ENCODE measurements at places on chromosomes 1 and 21.

GRCh38 chr1:112935461-112936111, 20.4 kb downstream of the SLC16A1 start:
- no peak for DNase-seq

GRCh38 chr21:20971296-20971921, 26.8 kb upstream of the NCAM2 start:
- DNase-seq, result peak; percentile 86

- no peak for DNase-seq
Measured at GRCh38 chr1:101859941-101860340, 136.8 kb downstream of the OLFM3 start.

- DNase-seq, result no peak
Measured at GRCh38 chr1:29673669-29674626, 437.6 kb downstream of the PTPRU start.

DNA sequence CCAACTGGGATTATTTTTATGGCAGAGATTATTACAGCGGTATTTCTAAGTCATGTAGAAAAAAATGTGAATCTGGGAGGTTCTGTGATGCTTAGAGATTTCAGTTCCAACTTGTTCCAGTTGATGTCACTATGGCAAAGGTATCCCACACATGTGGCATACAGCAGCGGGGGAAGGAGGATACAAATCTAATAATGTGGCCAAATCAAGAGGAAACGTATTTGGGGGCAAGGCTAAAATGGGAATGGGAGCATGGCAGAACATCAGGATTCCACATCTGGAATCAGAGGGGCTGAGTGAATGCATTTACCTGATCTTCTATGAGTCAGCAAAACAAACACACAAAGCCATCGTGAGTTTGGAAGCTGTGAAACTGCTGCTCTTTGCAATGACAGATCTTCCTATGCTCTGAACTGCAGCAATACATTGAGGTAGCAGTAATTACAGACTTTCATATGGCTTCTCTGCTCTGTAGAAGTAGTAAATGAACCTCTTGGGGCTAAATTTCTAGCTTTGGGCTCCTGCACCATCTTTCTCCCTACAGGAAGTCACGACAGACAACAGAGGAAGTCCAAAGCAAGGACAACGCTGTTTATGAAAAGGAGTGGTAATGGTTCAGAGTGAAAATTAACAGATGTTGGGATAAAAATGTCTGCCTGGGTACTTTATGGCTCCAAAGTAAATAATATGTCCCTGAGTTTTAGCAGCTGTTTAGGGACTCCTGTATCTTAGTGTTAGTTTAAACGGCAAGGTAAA, 55.5 kb downstream of the GABPA start:
- DNase-seq, result peak; percentile 38

- no peak for DNase-seq
Measured at GRCh38 chr1:206742719-206743383, 27.7 kb upstream of the IL19 start.

- no peak for DNase-seq
Measured at GRCh38 chr1:235004840-235005391, 123.7 kb downstream of the TOMM20 start.

DNA sequence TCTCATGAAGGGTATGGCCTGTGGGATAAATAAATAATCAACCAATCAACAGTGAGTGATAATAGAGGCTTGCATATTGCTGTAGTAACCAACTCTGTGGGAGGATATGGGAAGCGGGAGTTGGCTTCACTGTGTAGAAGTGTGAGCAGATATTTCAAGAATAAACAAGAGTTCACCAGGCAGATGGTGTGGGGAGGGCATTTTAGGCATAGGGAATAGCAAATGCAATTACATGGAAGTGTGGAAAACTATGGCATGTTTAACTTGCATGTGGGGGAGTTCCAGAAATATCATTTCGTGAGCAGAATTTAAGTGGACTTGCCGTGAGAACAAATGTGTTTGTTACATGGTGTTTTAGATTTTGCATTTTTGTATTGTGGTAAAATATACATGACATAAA, 95.2 kb downstream of the SPATA46 start:
- DNase-seq, result no peak

GRCh38 chr1:206075786-206076755, 23.1 kb downstream of the RHEX start:
- DNase-seq, result no peak

DNA sequence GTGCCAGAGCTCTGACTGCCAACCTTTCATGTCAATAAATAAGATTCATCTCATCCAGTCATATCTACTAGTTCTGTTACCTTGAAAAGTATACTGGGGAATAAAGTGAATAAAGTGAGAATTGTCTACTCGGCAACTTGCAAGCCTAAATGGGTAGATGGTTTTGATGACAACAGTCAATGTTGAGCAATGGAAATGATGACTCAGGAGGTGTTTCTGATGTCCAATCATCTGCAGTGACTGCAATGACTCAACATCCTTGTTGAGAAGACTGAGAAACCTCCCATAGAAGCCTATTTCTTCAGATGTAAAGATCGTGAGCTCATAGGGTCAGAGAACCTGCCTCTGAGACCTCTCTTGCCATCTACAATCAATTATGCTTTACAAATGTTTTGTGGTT, 276.4 kb downstream of the SPATA17 start:
- no peak for DNase-seq

- no peak for DNase-seq
Measured at GRCh38 chr1:199700551-199700950, 327.0 kb upstream of the NR5A2 start.

GRCh38 chr1:18936814-18937481, 19.5 kb downstream of the IFFO2 start:
- DNase-seq, result no peak

GRCh38 chr1:16294219-16295212, 57.5 kb upstream of the CPLANE2 start:
- DNase-seq, result no peak

DNA sequence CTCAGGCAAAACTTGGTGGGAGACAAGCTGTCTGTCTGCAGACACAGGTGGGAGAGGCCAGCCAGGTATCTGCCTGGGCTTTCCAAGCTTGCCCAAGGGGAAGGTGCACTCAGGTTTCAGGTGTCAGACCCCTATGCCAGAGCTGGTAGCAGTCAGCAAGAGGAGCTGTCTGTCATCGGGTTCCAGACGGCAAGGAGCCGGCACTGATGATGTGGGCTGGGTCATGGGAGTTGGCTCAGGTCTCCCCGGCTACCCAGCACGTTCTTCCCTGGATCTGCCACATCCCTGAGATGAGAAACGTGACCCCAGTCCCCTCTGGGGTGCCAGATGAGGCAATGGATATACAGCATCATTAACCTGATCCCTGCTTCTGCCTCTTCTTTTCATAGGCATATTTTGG, 23.0 kb downstream of the TMCC2 start:
- DNase-seq, result no peak

DNA sequence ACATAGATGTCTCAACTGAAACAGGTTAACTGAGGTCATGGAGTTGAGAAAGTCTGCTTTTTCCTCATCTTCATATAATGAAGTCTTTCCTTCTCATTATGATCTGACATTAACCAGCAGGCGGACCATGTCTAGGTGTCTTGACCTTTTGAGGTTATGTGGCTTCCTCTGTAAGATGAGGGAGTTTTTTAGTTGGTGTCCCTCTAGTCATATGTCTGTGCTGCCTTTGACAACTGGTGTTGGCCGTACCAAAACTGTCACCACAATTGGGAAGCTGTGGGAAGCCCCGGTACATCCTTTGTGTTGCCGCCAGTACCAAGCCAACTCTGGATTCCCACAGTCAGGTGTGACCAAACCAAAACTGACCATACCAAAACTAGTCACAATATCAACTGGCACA, 105.1 kb downstream of the PBX1 start:
- no peak for DNase-seq

DNA sequence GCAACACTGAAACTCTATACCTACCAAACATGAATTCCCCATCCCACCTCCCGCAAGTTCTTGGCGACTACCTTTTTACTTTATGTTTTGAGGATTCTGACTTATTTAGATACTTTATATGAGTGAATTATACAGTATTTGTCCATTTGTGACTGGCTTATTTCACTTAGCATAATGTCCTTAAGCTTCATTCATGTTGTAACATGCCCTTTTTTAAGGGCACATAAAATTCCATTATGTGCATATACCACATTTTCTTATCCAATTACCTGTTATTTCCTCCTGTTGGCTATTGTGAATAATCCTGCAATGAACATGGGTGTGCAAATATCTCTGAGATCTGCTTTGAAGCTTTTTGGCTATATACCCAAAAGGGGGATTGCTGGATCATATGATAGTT, 22.0 kb upstream of the CHIT1 start:
- no peak for DNase-seq

DNA sequence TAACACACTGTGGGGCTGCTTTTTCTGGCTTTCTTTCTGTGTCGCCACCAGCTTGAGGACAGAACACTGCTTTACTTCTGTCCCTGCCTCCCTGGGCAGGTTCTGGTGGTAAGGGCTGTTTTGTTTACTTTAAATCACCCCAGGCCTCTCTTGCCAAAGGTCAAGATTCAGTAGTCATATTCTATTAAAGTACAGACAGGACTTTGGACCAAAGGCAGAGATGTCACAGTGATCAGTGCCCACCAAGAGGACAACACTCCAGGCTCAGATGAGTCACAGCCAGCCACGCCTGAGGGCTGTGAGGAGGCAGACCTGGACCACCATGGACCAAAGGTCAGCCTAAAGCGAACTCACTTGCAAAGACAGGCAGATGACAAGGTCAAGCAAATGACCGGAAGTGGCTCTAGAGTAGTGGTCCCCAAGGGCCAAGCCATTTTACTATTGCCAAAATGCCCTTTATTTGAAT, 200.0 kb downstream of the RHOU start:
- DNase-seq, result no peak

DNA sequence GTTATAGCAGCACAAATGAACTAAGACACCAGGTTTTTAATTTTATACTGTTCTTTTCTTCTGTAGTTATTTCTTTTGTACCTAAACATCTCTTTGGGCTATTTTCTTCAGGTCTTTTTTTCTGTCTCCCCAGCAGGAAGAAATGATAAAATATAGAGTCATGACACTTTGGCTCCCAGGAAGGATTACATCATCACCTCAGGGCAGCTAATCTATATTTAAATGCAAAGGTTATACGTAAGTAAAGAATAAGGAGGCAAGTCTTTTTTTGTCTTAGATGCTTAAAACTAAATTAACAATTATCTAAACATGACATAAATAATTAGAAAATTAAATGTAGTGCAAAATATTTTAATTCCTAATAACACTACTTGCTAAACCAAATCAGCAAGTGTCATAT, 57.0 kb downstream of the WARS2 start:
- DNase-seq, result no peak

DNA sequence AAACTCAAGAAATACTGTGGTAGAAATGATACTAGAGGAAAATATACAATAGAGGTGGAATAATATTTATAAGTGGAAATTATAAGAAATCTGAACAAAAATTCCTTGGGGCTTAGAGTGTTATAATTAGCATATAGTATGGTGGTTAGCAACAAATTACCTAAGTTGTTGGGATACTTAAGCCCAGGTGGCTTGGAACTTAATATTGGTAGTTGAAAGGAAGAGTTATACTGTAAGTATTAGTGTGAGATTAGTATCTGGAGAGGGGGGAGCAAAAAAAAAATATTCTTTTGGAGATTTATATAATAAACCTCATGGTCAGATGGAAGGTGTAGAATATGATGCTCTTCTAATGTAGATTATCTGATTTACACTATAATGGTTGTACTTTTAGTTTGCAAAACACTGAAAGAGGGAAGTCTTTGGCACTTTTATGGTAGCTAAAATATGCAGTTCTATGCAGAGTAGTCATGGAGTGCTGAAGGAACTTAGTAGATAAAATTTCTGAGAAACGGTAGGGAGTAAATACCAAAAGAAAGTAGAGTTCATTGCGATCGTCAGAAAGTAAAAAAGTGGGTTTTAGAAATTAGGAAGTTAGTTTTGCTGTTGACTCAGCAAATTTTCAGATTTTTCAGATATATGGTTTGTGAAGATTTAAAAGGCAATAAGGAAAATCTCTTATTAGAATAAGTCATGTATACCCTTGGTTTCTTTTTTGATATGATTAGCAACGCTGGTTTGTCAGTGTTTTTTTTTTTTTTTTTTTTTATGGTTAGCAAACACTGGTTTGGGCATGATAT, 45.7 kb downstream of the MTF2 start:
- no peak for DNase-seq

GRCh38 chr1:40423264-40423642, 27.0 kb upstream of the ZFP69B start:
- DNase-seq, result no peak

DNA sequence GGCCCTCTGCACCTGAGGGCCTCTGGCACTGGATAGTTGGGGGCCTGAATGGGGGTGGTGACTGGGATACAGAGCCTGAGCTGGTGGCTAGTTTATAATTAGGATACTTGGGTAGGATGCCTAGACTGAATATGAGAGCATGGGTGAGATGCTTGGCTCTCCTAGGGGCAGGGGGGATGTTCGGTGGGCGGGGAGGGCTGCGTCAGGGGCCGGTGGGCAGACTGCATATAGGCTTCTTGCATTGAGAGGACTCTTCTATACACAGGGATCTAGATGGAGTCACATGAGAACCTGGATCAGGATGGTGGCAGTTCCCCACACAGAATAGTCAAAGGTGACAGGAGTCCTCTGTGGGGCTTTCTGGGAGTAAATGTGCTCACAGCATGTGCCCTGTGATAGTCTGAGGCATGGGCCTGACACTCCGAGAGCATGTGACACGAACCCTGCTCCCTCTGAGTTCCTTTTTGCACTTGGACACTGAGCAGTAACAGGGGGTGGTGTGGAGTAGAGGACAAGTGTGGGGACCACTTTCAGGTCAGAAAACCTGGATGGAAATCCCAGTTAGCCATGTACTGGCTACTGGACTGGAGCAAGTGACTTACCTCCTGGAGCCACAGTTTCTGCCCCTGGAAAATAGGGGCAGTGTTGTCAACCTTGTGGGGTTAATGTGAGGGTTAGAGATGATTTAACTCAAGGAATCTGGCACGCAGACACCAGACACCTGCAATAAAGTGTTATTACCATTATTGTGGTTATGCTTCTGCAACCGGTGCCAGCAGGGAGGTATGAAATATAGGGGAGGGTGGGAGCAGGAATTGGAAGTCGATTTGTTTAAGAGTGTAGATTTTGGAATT, 2.2 kb downstream of the MAP7D1 start:
- no peak for DNase-seq

GRCh38 chr21:44596068-44596725, 3.9 kb upstream of the KRTAP10-6 start:
- DNase-seq, result no peak

DNA sequence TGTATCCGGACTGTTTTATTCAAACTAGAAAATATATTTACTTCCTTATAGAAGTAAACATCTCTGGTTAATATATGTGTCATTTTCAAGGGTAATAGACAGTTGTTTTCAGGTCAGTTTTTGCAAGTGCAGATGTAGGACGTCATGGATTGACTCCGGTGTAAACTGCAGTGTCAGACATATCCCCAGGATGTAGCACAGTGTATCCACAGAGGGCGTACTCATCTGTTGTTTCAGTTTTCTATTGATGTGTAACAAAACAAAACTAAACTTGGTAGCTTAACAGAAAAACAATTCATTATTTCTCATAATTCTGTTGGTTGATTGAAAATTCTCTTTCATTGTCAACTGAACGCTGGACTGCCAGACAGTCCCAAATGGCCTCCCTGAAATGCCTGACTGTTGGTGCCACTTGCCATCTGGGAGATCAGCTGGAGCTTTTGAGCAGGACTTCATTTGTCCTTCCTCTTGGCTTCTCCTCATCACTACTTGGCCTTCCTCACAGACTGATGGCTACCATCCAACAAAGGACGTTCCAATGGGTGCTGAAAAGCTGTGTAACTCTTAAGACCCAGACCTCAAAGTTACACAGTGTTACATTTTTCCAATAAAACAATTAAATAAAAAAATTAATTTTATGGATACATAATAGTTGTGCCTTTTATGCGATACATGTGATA, 181.6 kb downstream of the NCAM2 start:
- no peak for DNase-seq

- no peak for DNase-seq
Measured at GRCh38 chr1:75727571-75727970, 3.1 kb downstream of the ACADM start.

All from Kasumi-1 (cell line).